SHP77 (cell line): ENCODE measurements at places on chromosomes 7 and 10.

DNA sequence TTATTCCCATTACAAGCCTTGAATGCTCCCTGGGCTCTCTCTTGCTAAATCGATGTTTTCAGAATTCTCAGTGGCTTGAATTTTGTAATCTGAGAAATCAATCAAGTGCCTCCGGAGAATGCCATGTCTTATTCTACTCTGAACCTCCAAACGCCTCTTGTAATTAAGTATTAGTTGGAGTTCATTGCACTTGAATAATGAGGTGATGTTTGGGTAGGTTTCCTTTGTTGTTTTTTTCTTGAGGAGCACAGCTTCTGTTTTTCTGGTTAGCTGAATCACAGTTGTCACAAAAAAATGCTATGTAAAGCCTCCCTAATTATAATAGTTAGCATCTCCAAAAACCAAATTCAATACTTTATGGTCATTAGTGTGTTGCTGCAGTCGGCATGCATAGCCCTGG, 100.3 kb downstream of the PLPP4 start:
- DNase-seq, result no peak

GRCh38 chr10:73836427-73836980, 25.1 kb upstream of the NDST2 start:
- DNase-seq, result no peak

GRCh38 chr7:47715631-47716068, 133.7 kb upstream of the TNS3 start:
- no peak for DNase-seq

DNA sequence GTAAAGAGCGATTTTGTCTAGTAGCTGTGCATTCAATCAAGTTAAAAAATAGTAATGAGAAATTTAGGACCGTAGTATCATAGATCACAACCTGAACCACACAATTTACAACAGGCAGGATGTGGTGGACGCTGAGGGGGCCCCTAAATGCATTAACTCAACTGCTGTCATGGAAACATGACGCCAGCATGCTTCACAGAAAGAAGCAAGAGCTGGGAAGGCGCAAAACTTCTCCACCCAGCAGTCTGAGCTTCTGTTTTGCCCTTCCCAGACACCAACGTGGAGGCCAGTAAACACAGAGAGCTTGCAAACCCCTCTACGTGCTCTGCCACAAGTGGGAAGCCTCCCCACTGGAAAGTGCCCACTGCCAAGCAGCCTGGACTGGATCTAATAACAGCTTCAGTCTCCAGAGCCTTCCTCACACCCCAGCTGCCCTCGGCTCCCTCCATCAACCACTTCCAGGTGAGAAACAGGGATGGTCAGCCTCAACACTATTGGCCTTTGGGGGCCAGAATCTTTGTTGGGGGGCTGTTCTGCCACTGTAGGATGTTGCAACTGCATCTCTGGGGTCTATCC, 151.8 kb downstream of the SFMBT2 start:
- DNase-seq, result no peak

DNA sequence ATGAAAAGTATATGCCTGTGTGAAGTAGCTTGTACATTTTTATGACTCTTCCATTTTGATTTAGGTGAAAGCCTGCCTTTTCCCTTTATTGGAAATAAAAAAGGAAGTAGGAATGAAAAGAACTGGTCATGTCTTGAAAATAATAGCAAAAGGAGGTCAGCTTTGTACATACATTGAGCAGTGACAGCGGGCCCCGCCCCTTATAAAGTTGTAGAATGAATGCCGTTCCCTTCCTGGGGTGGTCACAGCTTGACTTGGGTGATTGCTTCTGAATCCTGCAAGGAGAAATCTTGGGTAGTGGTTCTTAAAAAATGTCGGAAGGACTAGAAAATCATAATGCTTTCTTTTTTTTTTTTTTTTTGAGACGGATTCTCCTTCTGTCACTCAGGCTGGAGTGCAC, 31.7 kb downstream of the CAMK1D start:
- no peak for DNase-seq

DNA sequence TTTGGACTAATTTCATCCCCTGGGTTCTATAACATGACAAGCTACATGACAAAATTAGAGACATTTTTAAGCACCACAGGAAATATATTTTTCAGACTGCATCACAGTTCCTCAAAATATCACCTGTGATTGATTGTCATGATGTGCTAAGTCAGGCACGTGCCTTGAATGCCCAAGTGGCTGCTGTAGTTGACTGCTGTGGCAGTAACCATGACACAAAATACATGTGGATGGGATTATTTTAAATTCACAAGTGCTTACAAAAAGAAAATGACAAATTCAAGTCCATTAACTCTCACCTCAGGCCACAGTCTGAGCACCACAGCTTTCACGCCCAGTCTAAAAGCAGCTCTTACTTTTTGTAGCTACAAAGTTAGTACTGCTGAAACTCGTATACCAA, 45.5 kb downstream of the TNPO3 start:
- DNase-seq, result no peak

DNA sequence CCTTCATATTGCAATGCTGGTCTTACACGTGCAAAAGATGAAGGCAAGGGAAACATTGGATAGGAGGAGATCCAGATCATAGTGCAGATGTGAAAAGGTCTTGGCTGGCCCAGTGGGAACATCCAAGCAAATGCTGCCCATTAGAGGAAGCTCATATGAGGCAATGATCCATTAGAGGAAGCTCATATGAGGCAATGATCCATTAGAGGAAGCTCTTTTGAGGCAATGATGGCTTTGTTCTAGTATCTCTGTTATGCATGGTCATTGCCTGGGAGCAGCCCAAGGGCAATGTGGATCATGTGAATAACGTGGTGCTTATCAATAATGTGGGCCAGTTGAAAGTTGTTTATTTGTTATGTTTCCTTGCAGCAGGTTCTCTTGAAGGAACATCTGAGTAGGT, 37.8 kb downstream of the STEAP4 start:
- no peak for DNase-seq

GRCh38 chr7:40717242-40717641, 582.4 kb downstream of the SUGCT start:
- DNase-seq, result peak; percentile 96

GRCh38 chr10:44696496-44696895, 214.6 kb upstream of the TMEM72 start:
- no peak for DNase-seq

GRCh38 chr10:70956029-70956759, 67.8 kb upstream of the PCBD1 start:
- DNase-seq, result no peak

DNA sequence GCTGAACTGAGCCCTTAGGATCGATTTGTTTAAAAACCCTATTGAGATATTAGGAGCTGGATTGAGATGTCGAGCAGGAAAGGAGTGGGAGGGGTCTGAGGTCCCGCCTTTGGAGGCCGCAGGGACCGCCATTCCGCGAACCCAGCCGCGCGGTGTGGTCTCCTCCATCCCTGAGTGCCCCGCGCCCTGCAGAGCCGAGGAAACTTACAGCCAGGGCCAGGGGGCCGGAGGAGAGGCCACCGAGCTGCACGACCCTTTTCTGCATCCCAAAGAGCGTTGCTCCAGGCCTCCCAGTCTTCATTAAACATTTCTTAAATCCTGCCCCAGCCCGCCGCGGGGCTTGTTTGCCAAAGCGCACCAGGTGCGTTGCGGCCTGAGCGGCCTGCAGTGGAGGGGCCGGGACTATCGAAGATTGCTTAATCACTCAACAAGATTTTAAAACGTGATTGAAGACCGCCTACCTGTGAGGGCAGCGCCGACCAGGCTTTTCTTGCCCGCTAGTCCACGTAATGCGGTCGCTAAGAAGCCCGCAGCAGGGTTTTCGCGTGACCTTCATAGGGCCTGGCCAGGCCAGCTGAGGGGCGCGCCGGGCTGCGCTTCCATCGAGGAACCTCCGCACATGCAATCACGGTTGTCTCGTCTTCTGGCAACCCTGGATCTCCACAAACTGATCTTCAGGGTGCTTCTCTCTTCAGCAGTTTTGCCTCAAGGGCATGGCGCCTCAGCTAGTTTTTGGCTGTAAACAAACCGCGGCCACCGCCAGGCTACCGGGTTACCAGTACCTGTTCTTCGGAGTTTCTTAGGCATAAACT, 2.0 kb upstream of the CTBP2 start:
- DNase-seq, result no peak

DNA sequence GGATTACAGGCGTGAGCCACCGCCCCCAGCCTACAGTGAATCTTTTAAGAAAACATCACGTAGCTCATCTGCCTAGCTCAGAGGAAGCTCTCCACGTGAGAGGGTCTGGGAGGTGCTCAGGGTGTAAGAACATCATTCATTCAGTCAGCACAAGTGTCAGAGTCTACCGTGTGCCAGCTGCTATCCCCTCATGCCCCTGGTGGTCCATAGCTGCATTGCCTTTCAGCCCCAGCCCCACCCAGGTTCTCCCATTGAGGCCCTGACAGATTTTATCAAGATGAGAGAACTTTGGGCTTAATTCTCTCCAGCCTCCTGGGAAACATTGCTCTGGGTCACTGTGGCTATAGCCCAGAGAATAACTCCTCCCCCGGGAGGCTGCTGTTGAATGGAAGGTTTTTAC, 45.1 kb downstream of the ZNF503 start:
- DNase-seq, result no peak

DNA sequence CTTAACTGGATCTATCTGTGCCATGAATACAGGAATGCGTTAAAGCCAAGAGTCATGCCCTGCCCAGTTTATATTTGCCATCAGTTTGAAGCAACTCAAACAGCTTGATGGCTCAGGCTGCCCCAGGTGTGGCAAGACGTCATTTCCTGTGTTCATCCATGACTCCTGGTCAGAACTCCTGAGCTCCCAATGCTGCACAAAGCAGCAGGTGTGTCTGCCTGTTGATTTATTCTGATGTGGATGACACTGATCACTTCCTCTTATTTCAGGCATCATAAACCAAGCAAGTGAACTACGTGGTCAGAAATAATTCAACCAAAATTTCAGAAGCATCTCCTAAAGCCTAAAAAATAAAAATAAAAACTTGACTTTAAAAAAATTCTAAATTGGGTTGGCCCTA, 68.5 kb downstream of the EZH2 start:
- DNase-seq, result no peak

GRCh38 chr10:125709553-125710474, 9.7 kb upstream of the EDRF1 start:
- no peak for DNase-seq

- no peak for DNase-seq
Measured at GRCh38 chr10:34941471-34942357, 126.6 kb upstream of the PARD3 start.

DNA sequence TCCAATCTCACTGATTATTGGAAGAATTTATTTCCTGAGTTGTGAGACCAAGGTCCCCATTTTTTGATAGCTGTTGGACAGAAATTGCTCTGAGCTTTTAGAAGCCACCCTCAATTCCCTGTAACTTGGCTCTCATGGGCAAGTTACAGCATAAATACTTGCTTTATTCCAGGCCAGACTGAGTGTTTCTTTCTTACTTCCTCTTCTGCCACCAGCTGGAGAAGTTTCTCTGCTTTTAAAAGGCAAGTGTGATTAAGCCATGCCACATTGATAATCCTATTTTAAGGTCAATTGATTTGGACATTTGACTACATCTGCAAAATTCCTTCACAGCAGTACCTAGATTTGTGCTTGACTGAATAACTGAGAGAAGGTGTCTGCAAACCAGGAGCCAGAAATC, 14.1 kb upstream of the TAS2R41 start:
- DNase-seq, result no peak

DNA sequence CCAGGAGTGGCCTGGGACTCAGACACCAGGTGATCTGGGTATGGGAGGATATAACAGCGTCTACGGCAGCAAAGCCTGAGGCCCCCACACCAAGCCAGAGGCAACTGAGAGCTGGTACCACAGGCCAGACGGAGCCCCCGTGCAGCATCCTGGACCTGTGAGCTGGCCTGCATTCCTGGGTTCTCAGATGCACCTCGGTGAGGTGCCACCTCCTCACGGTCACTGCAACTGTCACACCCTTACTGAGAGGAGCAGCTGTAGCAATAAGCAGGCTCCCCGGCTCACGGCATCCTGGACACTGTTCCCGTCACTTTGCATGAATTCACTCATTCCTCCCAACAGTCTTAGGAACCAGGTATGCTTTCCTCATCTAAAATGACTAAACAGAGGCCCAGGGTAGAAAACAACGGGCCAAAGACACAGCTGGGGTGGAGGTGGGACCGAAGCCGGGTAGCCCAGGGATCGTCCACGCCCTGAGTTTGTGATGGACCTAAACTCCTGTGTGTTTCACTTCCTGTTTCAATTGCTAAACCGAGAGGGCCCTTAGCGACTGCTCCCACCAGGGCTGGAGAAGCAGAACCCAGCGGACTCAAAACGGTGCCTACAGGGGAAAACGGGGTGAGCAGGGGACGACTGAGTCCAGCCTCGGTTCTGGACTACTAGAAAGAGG, 98.7 kb downstream of the CTBP2 start:
- DNase-seq, result no peak

DNA sequence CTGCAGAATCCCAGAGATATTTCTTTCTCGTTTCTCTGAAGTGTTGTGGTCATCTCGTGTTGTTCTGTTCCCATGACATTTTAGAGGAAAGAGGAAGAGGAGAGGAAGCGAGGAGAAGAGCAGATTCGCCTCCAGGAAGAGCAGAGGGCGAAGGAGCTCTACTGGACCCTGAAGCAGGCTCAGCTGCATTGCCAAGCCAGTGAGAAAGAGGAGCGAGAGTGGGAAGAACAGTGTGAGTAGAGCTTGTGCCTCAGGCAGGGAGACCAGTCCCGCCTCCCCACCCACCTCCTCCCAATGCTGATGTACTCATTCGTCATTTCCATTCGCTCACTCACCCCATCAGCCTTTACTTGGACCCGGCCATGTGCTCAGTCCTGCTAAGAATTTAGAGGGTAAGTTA, 50.8 kb downstream of the SH2D4B start:
- no peak for DNase-seq

DNA sequence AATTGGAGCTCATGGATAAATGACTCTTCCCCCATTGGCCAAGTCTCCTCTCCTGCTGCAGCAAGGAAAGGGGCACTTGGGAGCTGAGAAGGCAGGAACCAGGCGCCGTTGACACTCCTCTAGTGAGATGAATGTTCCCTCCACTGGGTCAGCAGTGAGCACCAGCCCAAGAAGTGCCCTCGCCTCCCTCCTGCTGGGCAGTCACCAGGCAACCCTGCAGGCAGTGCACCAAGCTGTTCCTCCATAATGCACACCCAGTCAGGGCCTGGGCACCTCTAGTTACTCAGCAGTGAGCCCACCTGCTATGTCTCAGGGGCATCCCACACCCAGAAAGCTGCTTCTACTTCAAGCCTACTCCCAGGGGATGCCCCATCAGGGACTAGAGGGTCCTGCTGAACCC, 84.3 kb downstream of the KCNMA1 start:
- no peak for DNase-seq

- DNase-seq, result no peak
Measured at GRCh38 chr10:25382029-25382810, 207.4 kb downstream of the GPR158 start.

DNA sequence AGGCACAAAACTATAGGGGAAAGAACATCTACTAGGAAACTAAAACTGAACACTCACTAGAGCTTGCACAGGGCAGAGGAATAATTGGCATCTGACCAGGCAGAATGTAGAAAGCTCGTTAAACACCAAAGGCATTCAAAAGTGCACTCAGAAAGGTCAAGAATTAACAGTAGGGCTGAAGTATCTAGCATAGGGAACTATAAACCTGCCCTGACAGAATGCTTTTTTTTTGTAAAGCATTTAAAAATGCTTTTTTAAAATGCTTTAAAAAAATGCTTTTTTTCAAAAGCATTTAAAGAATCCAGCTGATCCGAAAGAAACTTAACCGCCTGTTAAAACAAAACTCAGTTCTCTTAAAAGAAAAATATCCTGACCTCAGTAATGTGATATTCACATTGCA, 74.6 kb upstream of the EGFR start:
- no peak for DNase-seq
